ENCODE measurements at places on chromosomes 16 and 17.

GRCh38 chr16:73427164-73427563 is 379.2 kb upstream of the ZFHX3 start:
- no peak for DNase-seq

DNA sequence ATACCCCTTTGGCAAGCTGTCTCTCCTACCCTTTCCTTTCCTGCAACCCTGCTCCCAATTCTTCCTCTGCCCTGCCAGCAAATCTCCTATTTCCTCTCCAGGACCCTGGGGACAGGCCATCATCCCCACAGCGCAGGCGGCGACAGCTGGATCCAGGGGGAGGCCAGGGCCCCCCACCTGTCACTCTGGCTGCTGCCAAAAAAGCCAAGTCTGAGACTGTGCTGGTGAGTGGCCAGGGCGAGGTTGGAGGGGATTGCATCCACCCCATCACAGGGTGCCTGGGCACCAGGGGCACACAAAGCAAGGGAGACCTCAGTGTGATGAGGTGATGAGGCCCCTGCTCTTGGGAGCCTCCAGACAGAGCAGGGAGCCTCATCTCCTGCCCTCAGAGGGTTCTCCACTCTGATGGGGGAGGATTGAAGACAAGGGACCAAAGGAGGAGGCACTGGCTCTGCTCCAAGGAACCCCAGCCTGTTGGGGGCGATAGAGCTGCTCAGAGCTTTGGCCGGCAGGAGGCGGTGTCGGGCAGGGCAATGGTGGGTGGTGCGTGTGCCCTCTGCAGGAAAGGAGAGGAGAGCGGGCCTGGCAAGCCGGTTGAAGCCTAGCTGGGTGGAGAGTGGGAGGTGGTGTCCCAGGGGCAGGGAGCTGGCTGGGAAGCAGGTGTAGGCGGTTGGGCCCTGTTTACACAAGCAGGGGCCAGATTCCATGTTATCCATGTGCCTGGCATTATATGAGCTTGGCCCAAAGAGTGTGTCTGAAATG is 15.6 kb upstream of the PDK2 start:
- no peak for DNase-seq

- DNase-seq, result no peak
Measured at GRCh38 chr16:77443357-77444146, 8.7 kb upstream of the ADAMTS18 start.

GRCh38 chr16:49698453-49698815 is 157.5 kb downstream of the ZNF423 start:
- DNase-seq, result peak; percentile 51

DNA sequence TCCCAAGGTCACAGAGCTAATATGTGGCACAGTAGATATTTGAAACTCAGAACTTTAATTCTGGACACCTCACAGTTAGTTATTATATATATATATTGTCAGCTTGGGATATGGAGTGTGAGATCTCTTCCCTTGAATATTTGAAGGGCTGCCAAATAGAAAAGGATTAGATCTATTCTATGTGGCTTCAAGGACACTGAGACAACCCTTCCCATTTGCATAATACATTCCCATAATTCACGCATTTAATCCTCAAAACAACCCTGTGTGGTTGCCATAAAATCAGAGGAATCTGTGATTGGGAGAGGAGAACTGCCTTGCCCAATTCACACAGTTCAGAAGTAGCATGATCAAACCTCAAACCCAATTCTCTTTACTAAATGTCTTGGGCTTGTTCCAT is 365.8 kb upstream of the DYNLRB2 start:
- DNase-seq, result no peak

DNA sequence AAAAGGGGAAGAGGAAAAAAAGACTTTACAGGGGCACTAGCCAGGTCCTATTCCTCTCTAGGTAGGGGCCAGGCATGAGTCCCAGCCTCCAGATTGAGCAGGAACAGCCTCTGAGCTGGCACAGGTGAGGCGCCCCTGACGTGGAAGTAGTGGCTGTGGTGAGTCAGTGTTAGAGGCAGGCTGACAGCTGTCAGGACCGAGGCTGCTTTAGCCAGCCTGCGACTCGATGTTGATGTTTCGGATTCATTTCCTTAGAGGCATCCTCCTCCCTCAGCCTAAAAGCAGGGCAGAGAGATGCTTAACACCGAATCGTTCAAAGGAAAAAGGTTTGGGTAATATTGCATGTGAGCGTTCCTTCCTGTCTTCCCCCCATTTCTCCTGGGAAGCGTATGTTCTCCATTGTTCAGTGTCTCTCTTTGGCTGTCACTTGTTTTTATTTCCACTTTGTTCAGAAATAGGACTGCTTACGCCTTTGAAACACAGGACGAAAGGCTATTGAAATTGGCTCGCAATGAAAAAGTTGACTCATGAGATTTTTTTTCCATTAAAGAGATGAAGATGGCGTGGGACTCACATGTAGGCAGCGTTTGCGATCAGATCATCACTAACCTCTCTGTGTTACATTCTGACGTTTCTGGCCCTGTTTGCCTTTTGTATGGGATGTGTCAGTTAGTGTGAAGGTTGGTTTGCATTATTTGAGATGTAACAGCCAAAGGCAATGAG is 1.3 kb downstream of the KIAA0513 start:
- no peak for DNase-seq

- DNase-seq, result peak; percentile 57
Measured at GRCh38 chr17:4738136-4739121, 1.2 kb upstream of the ZMYND15 start.

DNA sequence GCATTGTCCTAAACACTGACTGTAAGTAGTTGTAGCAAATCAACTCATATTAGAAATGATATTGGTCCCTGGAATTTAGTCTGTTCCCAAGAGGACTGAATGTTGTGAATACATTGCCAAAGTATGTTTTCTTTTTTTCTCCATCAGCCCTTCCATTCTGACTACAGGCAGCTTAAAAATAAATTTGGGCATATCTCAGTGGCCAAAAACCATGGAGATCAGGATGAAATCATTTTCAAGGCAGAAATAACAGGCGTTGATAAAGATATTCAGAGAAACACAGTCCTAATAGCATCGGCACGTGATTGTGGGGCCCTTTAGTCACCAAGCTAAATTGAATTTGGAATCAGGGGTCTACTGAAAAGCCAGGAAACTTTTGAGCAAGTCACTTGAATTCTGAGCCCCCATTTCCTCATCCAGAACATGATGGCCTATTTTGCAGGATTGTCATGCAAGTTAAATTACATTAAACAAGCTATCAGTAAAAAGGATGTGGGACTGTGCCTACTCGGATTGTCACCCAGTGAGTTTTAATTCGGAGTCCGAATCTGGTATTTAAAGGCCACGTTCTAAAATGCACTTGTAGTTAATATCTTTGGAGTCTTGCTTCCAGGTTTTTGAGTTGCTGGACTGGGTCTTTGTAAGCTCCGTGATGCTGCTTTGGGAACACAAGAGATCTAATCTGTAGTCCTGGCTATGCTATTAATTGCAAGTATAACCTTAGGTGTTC is 17.1 kb downstream of the HLF start:
- no peak for DNase-seq

DNA sequence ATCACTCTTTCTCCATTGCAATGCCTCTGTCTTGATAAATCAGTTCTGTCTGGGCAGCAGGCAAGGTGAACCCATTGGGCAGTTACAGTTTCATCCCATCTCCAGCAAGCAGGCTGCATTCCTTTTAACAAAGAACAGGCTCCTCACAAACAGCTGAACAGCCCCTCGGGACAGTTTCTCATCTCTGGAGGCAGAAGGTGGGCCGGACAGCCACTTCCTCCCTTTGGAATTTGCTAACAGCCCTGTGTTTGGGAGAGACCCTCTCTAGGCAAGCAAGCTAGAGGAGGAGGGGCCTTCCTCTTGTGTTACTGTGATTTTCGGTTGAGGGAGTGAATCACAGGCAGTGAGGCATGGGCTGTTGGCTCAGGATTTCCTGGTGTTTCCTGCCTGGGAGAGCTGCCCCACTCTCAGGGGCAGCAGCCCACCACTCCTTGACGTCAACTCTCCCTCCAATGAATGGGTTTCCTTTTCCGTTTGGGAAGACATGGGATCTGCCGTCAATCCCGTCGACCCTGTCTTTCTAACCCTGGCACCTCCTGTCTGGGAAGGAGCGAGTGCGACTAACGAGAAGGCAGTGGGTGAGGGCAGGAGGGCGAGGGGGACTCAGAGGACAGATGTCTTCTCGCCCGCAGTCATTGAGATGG is 3.7 kb upstream of the PGS1 start:
- peak; percentile 55 for DNase-seq

GRCh38 chr17:14302431-14303099 is 1.7 kb downstream of the HS3ST3B1 start:
- peak; percentile 90 for DNase-seq

GRCh38 chr16:86477642-86478041 is 32.7 kb upstream of the FOXF1 start:
- no peak for DNase-seq

GRCh38 chr17:80035937-80036714 is at the start of gene CCDC40:
Gene CCDC40 (plus strand): TSS chr17:80036642. CDS start chr17:80036663, 21 bp downstream.
- DNase-seq, result peak; percentile 97

- no peak for DNase-seq
Measured at GRCh38 chr17:54944796-54945195, 23.7 kb downstream of the COX11 start.

GRCh38 chr16:79380995-79381602 is 219.4 kb downstream of the MAF start:
- DNase-seq, result no peak

GRCh38 chr16:87468550-87468949 is 24.3 kb downstream of the ZCCHC14 start:
- DNase-seq, result no peak

DNA sequence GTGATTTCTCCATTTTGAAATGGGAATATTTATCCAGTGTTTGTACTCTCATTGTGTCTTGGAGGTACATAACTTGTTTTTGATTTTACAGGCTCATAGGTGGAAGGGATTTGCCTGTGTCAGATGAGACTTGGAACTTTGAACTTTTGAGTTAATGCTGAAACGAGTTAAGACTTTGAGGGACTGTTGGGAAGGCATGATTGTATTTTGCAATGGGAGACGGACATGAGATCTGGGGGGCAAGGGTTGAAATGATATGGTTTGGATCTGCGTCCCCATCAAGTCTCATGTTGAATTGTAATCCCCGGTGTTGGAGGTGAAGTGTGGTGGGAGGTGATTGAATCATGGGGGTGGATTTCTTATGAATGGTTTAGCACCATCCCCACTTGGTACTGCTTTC is 21.8 kb downstream of the PRDM7 start:
- DNase-seq, result no peak

GRCh38 chr17:38914741-38915638 is 10.4 kb upstream of the LASP1NB start:
- peak; percentile 21 for DNase-seq

DNA sequence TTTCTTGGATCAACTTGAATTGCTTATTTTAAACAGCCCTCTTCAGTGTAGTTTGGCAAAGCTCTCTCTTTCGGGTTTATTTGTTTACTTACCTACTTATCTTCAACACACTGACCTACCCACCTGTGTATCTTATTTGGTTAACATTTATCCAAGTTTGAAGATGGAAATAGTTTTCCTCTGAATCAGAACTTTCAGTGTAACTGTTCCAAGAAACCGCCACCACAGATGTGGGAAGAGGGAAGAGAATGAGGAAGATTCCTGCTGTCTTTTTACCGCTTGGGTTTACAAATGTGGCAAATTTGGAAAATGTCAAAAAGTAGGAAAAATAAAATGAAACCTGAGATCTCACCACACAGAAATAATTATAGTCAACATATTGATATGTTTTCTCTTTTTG is 115.8 kb downstream of the MSI2 start:
- DNase-seq, result no peak

GRCh38 chr17:66317629-66318028 is 15.2 kb downstream of the PRKCA start:
- no peak for DNase-seq

- no peak for DNase-seq
Measured at GRCh38 chr16:70697594-70698170, 11.8 kb upstream of the MTSS2 start.

- no peak for DNase-seq
Measured at GRCh38 chr17:67544364-67544955, 167.4 kb downstream of the PITPNC1 start.

DNA sequence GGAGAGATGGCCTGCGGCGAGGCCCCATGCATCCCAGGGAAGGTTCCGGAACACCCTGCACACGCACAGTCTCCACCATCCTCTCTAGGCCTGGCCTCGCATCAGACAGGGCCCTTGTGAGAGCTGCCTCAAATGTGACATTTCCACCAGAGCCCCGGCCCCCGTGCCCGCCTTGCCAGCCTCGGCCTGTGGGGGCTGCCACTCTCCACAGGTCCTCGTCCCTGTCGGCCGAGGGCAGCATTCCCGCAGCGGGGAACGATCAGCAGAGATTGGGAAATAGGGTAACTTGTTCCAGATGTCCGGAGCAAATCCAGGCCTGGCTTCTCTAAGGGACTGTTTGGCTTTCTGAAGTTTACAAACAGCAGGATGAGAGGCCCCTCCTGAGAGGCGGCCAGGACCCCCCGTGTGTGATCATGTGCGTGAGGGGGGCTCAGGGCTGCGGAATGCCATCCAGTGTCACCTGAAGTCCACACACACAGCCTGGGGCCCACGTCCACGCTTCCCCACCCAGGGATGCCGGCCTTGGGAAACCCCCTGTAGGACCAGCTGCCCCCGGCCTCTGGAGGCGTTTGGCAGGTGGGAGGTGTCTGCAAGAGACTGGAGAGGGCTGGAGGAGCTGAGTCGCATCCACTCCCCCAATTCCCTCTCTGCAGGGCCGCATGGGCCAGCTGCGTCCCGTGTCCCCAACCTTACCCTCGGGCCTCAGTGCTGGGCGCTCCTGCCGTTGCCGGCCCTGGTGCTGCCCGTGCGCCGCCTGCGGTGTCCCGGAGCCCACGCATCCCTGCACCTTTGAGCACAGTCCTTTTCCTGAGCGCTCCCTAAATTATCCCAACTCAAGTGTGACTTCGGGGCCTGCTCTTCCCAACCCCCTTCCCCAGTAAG is 70.4 kb downstream of the ZDHHC7 start:
- DNase-seq, result no peak

- DNase-seq, result no peak
Measured at GRCh38 chr17:62916684-62917571, 49.1 kb upstream of the TANC2 start.

GRCh38 chr17:34755981-34756636 is 176.7 kb downstream of the TMEM132E start:
- peak; percentile 28 for DNase-seq

- no peak for DNase-seq
Measured at GRCh38 chr17:37389160-37389559, 13.4 kb downstream of the C17orf78 start.

GRCh38 chr16:63067141-63067540 is 1030.9 kb upstream of the CDH8 start:
- no peak for DNase-seq

DNA sequence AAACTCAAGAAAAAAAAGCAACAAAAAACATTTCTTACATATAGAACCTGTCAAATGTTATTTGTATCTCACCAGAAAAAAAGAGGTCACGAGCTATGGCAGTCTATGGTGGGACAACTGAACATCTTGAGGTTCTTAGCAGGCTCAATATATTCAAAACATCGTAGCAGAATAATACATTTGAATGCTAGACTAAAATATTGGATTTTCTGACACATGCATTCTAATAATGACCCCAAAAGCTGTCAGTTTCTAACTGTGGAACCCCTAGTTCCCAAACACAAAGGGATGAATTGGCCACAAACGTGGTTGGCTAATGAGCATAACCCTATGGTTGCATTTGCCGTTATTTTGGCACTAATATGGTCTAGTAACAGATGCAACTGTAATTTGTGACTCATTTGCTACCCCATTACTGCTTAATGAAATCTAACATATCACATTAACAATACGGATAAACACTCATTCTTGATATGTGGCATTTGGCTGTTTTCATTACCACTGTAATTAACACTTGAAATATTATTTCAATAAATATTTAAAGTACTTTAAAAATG is 81.2 kb downstream of the TOX3 start:
- no peak for DNase-seq

- DNase-seq, result no peak
Measured at GRCh38 chr17:51060396-51060795, 60.3 kb downstream of the SPAG9 start.
